IPS DF 19.7 (cell line): ENCODE measurements at places on chromosomes 11 and 22.

GRCh38 chr11:58573451-58574104 is 2.1 kb downstream of the LPXN start:
- no peak for DNase-seq

DNA sequence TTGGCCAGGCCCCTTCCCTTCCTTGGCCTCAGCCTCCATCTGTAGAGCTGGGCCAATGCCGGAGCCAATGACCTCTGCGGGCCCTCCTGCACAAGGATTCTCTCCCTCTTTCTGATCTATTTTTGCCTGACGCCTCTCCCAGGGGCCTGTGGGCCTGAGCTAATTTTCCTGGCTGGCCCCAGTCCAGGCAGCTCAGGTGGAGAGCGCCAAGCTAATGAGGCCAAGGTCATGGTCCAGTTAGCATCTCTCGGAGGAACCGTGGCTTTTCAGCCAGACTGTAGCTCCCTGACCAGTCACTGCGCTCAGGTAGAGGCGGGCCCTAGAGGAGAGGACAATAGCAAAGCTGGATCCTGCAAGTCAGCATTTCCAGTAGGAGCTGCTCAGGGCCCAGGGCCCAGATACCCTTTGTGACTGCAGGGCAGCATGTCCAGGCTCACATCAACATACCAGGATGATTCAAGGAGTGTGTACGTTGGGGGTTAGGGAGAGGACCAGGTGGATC is 43.5 kb downstream of the APOL3 start:
- DNase-seq = no peak

DNA sequence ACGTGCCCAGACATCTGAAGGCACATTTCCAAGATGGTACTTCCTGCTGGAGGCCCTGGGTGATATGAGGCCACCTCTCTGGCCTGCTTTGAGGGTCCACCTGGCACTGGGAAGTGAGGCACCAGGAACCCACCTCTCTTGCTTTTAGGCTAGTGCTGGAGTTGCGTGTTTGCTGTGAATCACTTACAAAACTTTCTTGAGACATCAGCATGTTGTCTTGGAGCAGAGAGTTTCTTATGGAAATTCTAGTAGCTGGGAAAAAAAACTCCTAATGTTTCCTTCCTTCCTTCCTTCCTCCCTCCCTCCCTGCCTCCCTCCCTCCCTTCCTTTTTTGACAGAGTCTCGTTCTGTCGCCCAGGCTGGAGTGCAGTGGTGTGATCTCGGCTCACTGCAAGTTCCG is 341.3 kb downstream of the MIAT start:
- DNase-seq = no peak

DNA sequence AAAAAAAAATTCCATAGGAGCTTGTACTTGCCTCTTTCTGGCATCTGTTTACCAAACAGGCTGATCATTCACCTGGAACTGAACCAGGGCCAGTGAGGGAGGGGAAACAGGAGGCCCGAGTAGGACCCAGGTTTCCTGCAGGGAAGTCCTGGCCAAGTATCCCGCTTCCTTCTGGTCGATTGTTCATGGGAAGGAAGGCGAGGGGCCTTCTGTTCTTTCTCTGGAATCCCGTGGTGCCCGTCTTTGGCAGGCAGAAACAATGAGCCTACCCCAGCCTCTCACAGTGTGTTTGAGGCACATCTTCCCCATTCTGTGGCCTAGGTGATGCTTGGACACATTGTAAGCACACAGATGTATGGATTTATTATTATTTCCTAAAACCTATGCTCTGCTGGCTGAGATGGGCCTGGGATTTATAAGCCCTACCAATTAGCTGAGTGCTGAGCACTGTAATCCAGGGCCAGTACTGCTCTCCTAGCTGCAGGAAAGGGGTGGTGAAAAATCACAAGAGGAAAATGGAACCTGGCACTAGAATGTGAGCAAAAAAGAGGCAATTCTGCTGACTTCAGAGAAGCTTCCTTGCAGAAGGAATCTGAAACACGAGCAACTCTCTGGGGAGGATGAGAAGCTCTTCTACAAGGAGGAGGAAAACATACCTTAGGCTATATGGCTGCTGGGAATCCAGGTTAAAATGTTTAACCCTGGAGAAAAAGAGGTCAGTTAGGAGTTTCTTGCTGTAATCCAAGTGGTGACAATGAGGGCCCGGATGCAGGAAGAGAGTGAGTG is 53.5 kb downstream of the PRR5L start:
- DNase-seq = no peak

GRCh38 chr11:134837166-134837886 is 425.3 kb upstream of the B3GAT1 start:
- no peak for DNase-seq

- DNase-seq = no peak
Observed at GRCh38 chr11:79525257-79525656, 84.4 kb upstream of the TENM4 start.

- DNase-seq = no peak
Observed at GRCh38 chr22:26172389-26172990, 3.2 kb downstream of the SEZ6L start.

DNA sequence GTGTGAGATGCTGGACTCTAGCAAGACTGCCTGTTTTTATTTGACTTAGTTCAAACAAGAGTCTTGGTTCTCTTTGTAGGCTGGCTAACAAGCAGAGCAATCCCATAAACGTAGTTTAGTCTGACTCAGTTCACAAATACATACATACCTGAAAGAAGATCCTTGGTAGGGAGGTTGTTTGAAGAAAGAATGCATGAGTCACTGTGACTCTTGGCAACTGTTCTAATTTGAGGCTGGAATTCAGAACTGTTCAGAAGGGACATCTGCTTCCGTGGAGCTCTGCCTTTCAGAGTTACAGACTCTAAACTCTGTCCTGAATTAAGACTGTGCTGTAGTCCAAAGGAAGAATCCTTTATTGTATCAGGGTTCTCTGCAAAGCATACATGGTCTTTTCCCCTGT is 32.2 kb downstream of the C2CD3 start:
- no peak for DNase-seq

- peak; percentile 75 for DNase-seq
Observed at GRCh38 chr11:95067039-95067840, 521 bp downstream of the SRSF8 start.

DNA sequence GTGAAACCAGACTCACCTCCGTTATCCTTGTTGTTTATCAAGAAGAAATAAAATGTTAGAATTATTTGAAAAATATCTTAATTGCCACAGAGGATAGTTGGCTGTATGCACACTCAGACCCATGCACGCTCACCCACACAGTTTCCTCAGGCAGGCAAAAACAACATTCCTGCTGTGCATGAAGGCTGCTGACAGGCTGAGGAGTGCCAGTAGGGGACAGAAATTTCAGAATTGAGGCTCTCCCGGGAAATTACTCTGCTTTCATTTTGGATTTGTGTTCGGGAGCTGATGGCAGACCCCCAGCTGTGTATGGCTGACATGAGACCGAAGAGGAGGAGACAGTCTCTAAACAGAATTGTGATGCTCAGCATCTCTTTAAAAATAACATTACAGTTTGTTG is 87.5 kb downstream of the AMOTL1 start:
- no peak for DNase-seq

DNA sequence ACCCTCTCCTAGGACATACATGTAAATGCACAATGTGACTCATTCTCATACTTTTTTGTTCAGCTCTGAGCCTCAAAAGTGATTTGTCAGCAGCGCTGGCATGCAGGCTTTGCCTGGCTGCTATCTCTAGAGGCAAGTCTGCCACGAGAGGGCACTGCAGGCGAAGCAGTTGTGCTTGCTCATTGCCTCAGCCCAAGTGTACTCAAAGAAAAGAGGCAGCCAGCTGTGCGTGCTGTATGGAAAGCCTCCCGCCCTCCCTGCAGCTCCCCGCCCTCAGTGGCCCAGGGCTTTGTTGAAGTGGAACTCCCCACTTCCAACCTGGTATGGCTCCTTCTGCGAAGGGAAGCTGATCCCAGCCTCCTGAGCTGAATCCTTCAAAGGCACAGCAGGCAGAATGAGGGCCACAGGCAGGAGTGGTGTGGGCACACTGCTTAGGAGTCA is 16.3 kb downstream of the SDHAF2 start:
- peak; percentile 64 for DNase-seq

DNA sequence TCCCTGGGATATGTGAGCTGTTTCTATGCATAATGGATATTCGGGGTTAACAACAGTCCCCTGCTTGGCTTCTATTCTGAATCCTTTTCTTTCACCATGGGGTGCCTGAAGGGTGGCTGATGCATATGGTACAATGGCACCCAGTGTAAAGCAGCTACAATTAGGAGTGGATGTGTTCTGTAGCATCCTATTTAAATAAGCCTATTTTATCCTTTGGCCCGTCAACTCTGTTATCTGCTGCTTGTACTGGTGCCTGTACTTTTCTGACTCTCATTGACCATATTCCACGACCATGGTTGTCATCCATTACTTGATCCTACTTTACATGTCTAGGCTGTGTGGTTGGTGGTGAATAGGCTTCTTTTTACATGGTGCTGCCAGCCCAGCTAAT is 1.3 kb downstream of the TUG1 start:
- no peak for DNase-seq

DNA sequence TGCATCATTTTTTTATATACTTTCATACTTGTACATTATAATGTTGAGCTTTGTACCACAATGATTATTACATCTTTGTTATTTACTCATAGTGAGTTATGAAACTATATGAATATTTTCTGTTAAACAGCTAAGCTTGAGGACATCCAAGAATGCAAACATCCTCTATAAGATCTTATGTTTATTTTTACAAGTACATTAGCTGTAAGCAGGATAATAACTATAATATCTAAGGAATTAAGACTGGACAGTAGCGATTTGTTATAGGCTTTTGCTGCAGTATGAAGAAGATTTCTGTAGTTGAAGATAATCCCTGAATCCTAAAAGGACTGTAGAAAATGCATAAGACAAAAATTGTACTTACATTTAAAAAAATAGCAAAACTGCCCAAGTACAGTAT is 176.0 kb downstream of the METTL15 start:
- no peak for DNase-seq

DNA sequence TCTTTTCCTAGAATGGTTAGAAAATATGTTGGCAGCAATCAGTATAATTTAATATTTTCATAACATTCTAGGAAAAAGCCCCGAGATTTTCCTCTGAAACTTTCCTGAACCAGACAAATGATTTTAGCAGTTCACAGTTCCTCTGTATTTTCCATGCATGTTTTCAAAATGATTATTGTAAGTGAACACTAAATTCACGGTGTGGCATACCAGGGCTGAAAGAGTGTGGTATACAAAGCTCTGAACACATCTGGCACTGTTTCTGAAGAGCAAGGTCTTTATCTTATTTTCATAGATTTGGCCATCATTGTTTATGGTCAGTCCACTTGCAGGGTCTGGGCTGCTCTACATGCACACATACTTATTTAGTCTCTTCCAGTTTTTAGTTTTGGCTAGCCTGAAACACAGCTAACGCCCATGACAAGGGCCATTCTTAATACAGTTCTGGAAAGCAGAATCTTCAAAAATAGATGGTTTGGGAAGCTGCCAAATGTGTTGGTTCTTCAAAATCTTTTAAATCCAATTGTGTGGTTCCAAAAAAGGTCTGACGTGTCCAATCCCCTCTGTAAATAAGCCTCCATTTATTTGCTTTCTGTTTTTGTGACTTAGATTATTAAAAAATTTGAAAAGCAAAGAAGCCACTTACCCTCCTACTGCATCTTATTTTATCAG is 7.9 kb upstream of the GAB2 start:
- no peak for DNase-seq

DNA sequence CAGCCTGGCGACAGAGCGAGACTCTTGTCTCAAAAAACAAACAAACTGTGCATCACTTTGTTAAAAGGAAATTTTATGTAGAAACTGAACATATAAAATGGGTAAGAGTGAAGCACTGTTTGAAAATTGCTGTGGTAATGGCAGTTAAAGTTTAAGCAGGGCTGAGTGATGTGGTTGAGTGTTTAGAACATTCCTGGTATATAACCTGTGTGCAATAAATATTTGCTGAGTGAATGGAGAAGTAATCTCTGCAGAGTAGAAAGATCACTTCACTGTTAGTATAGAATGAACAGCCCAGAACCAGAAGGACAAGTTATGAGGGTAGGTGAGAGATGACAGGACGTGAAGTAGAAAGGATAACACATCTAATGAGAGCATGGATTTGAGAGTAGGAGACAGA is 27.3 kb downstream of the CECR2 start:
- no peak for DNase-seq

GRCh38 chr22:46982635-46983034 is 220.2 kb downstream of the TBC1D22A start:
- no peak for DNase-seq

DNA sequence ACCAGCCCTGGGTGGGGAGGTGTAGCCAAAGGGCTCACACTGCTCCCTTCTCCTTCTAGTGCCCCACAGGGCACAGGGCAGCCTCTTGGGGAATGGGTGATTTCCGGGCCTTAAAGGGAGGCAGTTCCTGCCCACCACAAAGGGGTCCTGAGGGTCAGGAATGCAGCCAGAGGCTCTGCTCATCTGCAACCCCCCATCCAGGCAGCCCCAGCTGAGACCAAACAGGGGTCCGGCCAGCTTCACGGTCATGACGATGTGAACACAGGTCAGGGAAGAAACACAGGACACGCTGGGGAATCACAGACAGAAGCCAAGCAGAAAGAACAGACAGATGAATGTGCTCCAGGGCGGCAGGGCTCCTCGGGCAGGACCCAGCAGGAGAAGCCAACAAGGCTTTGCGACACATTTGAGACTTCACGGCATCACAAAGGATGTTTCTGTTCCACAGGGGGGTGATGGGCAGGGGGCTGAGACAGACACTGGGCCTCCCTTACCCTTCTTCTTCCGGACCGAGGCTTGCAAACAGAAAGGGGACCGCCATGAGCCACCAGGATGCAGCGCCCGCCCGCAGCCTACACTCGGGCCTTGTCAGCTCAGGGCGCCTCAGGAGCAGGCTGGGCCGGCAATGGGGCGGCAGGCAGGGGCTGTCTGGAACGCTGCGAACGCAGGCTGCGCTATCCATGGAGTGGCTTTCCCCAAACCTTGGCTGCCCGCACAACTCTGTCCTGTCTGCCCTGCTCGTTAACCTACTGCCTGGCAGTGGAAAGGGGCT is 101.9 kb downstream of the CTTN start:
- no peak for DNase-seq

- DNase-seq = no peak
Observed at GRCh38 chr11:117421041-117421440, 93.4 kb downstream of the CEP164 start.

- DNase-seq = no peak
Observed at GRCh38 chr22:32882360-32882755, 80.9 kb downstream of the TIMP3 start.

DNA sequence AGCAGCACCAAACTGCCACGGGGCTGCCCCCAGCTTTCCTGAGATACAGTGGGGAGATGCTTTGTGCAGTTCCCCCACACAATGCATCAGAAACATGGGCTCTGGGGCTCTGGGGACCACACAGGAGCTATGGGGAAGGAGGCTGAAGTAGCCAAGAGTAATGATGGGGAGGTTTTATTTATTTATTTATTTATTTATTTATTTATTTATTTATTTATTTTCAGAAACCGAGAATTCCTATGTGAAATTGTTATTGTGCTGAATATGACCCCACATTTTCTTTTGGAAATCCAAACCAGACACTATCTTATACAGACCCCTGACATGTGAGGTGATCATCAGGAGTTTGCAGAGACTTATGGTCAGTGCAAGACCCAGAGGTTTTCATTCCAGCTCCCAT is 84.4 kb downstream of the MTNR1B start:
- no peak for DNase-seq

GRCh38 chr11:59201353-59201752 is 11.4 kb downstream of the MPEG1 start:
- no peak for DNase-seq
